ENCODE measurements at places on chromosomes 1 and 21. TPM values are rescaled to one million over a fixed set of nuclear protein-coding genes. Genes with fewer than 3 reads are reported as not detected.

TDRD10 gene
- total RNA-seq = not detected

SPATA45 gene
- total RNA-seq = not detected

GRCh38 chr1:94247138-94248094 is 10.0 kb upstream of the ARHGAP29 start:
- no peaks in the 10 kb centered on the region for H3K36me3 ChIP-seq
- peak overlapping the region; percentile 74 for H3K4me3 ChIP-seq
- peaks cover 65% of the 10 kb centered on the region for H3K27me3 ChIP-seq
- peak; percentile 70 for DNase-seq
- H3K27ac ChIP-seq = no peak overlapping the region

- H3K4me3 ChIP-seq = no peak overlapping the region
- H3K4me1 ChIP-seq = no peaks in the 10 kb centered on the region
- no peaks in the 10 kb centered on the region for H3K36me3 ChIP-seq
- no peak overlapping the region for H3K27ac ChIP-seq
Observed at GRCh38 chr21:38712071-38712470, 93.7 kb upstream of the ETS2 start.

KRTAP19-1 gene
- not detected for total RNA-seq

GRCh38 chr1:113389359-113389952 is 859 bp upstream of the MAGI3 start:
- H3K36me3 ChIP-seq = no peaks in the 10 kb centered on the region
- no peak for DNase-seq
- peaks cover 43% of the 10 kb centered on the region for H3K27me3 ChIP-seq
- peak overlapping the region; percentile 90 for H3K4me3 ChIP-seq
- H3K27ac ChIP-seq = peak overlapping the region; percentile 74
- H3K4me1 ChIP-seq = peaks cover 28% of the 10 kb centered on the region

LMNA gene
- 110 TPM for total RNA-seq

- H3K36me3 ChIP-seq = no peaks in the 10 kb centered on the region
- peak overlapping the region; percentile 77 for H3K4me3 ChIP-seq
- peak; percentile 75 for DNase-seq
- peak overlapping the region; percentile 88 for H3K27ac ChIP-seq
Observed at GRCh38 chr1:211606914-211607753, 28.2 kb upstream of the SLC30A1 start.

DNA sequence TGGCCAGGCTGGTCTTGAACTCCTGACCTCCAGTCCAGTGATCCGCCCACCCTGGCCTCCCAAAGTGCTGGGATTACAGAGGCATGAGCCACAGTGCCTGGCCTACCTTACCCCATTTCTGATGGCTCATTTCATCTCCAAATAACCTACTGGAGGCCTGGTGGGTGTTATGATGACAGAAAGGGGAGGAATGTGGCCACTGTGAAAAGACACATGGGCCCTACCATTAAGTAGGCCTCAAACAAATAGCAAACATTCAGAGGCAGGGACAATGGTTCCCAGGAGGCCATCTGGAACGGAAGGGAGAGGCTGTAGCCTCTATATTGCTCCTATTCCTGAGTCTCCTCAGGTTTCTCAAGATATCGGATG is 932 bp upstream of the FCRLA start:
- no peaks in the 10 kb centered on the region for H3K36me3 ChIP-seq
- H3K4me1 ChIP-seq = no peaks in the 10 kb centered on the region
- no peak overlapping the region for H3K4me3 ChIP-seq
- H3K27ac ChIP-seq = no peak overlapping the region
- peaks cover 26% of the 10 kb centered on the region for H3K27me3 ChIP-seq

GRCh38 chr1:167501515-167502191 is 16.7 kb downstream of the CD247 start:
- H3K27me3 ChIP-seq = no peaks in the 10 kb centered on the region
- DNase-seq = peak; percentile 76
- peaks cover 88% of the 10 kb centered on the region for H3K4me1 ChIP-seq
- peaks cover 63% of the 10 kb centered on the region for H3K36me3 ChIP-seq
- H3K4me3 ChIP-seq = peak overlapping the region; percentile 76

FALEC gene
- total RNA-seq = not detected

GRCh38 chr1:167083066-167083665 is 7.0 kb downstream of the GPA33 start:
- H3K27me3 ChIP-seq = peaks cover 15% of the 10 kb centered on the region
- no peak overlapping the region for H3K27ac ChIP-seq
- H3K4me1 ChIP-seq = no peaks in the 10 kb centered on the region
- no peak overlapping the region for H3K4me3 ChIP-seq

CKS1B gene
- 181 TPM for total RNA-seq

DNA sequence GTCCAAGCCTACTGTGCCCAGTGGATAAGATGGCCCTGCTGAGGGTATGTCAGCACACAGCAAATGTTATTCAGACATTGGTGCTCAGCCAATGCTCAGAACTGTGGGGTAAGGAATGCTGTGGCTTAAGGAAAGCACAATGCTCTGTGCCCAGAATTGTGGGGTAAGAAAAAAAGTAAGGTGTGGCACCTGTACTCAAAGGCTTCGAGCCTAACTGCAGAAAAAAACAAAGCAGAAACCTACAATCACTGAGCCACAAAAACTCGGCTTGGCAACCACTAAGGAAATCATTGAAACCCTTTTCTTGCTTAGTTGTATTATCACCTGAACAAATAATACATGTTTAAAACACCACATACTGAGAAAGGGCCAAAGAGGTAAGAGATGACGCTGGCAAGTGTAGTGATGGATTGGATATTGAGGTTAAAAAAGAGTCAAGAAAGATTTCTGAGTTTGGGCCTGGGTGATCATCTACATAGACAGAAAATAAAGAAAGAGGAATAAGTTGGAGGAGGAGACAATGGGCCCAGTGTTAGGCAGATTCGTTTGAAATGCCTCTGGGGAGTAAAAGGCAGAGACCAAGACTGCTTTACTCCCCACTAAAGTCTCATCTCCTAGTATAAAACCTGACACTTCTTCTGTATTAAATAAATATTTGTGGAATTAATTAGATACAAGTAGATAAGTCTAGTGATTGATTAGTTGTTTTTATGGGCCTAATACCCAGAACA is 25.9 kb upstream of the ATP1A1 start:
- DNase-seq = no peak
- no peak overlapping the region for H3K27ac ChIP-seq
- peaks cover 9% of the 10 kb centered on the region for H3K4me1 ChIP-seq
- no peak overlapping the region for H3K4me3 ChIP-seq

- no peak for DNase-seq
- no peaks in the 10 kb centered on the region for H3K4me1 ChIP-seq
- H3K36me3 ChIP-seq = no peaks in the 10 kb centered on the region
- no peak overlapping the region for H3K4me3 ChIP-seq
- no peak overlapping the region for H3K27ac ChIP-seq
Observed at GRCh38 chr1:244645414-244645813, 7.5 kb upstream of the DESI2 start.

DNA sequence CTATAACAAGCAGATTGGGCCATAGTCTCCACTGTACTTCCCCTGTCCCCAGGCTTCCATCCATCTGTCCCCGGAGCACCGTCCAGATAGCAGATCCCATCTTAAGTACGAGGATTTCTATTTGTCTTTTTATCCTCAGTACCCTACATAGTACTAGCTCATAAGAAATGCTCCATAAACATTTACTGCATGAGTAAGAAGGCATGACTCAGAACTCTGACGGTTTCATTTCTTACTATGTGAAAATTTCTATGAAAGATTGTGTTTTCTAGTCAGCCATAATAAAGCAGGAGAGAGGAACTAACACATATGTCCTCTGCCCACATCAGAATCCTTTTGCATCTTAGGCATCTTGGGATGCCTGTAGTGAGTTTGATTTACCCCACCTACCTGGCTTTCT is 49.5 kb downstream of the CHD1L start:
- no peaks in the 10 kb centered on the region for H3K27me3 ChIP-seq
- H3K27ac ChIP-seq = peak overlapping the region; percentile 54
- no peak overlapping the region for H3K4me3 ChIP-seq

DNA sequence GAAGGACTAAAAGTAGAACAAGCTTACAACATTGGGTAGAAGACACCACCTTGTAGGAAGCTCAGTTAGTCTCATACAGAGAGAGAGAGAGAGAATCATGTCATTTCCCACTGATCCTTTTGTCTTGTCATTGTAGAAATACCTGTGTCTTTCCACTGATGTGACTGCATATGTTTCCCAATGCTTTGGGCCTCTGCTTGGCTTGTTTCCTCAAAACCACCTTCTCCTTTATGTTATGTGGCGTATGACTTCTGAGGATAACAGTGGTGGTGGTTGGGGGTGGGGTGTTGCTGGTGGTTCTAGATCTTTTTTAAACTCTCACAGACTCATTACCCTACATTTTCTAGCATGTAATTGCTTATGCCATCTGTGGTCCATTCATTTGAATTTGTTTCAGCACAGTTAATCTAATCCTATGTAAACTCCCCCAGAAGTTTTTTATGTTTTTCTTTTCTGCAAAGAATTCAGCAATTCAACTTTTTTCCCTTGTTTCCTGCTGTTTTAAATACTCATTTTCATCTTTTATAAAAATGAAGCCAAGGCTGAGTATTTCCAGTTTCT is 9.3 kb downstream of the RGL1 start:
- DNase-seq = no peak
- H3K36me3 ChIP-seq = no peaks in the 10 kb centered on the region
- no peak overlapping the region for H3K27ac ChIP-seq
- no peaks in the 10 kb centered on the region for H3K27me3 ChIP-seq
- no peaks in the 10 kb centered on the region for H3K4me1 ChIP-seq

DNA sequence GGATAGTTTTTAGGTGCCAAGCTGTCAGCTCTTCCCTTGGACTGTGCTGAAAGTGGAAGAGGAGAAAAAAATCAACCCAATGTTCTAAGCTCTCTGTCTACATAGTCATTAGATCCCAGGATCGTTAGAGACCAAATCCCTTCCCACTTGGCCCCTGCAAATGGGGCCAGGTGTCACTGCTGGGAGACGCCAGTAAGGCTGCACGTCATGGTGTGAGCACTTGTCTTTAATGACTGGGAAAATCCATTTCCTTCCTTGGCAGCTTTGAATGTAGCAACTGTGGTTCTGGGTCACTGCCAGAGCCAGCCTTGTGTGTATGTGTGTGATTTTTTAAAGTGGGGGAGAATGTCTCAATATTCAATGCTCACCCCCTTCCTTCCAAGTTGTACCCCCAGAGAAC is 59.9 kb downstream of the MAN1C1 start:
- peaks cover 20% of the 10 kb centered on the region for H3K36me3 ChIP-seq
- H3K4me1 ChIP-seq = peaks cover 59% of the 10 kb centered on the region
- DNase-seq = no peak
- peaks cover 81% of the 10 kb centered on the region for H3K27me3 ChIP-seq

GRCh38 chr1:178094739-178095645 is 1.1 kb downstream of the RASAL2 start:
- DNase-seq = no peak
- H3K4me3 ChIP-seq = no peak overlapping the region
- H3K4me1 ChIP-seq = peaks cover 7% of the 10 kb centered on the region
- H3K27me3 ChIP-seq = peaks cover 35% of the 10 kb centered on the region
- no peak overlapping the region for H3K27ac ChIP-seq

DNA sequence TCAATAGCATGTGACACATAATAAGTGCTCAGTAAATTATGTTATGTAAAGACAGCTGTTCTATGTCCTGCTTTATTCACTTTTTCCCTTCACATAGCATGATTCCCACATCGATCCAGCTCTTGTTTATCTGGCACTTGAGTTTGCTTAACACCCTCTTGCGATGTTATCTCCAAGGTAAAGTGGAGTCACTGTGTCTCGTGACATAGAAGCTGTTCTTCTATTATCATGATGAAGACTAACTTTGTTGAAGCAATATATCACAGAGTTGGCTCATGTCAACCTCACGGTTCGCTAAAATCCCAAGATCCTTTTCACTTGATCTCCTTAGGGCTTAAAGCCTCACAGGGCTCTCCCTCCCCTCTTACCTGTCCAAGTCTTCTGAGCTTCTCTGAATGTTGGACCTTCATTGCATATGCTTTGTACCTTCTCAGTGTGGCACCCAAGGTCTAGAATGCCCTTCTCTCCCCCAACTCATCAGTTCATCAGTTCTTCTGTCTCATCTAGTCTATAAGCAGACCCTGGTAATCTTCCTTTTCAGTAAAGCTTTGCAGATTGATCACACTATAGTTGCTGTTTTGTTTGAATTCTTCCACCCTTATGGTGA is 38.0 kb downstream of the PLXNA2 start:
- peaks cover 8% of the 10 kb centered on the region for H3K27me3 ChIP-seq
- H3K36me3 ChIP-seq = no peaks in the 10 kb centered on the region
- no peak overlapping the region for H3K4me3 ChIP-seq
- H3K4me1 ChIP-seq = no peaks in the 10 kb centered on the region
- no peak for DNase-seq
- H3K27ac ChIP-seq = no peak overlapping the region

GRCh38 chr1:41850029-41850428 is 68.7 kb downstream of the HIVEP3 start:
- peaks cover 44% of the 10 kb centered on the region for H3K4me1 ChIP-seq
- H3K4me3 ChIP-seq = no peak overlapping the region
- H3K27ac ChIP-seq = no peak overlapping the region
- peaks cover 21% of the 10 kb centered on the region for H3K36me3 ChIP-seq
- H3K27me3 ChIP-seq = no peaks in the 10 kb centered on the region
- DNase-seq = peak; percentile 74

DNA sequence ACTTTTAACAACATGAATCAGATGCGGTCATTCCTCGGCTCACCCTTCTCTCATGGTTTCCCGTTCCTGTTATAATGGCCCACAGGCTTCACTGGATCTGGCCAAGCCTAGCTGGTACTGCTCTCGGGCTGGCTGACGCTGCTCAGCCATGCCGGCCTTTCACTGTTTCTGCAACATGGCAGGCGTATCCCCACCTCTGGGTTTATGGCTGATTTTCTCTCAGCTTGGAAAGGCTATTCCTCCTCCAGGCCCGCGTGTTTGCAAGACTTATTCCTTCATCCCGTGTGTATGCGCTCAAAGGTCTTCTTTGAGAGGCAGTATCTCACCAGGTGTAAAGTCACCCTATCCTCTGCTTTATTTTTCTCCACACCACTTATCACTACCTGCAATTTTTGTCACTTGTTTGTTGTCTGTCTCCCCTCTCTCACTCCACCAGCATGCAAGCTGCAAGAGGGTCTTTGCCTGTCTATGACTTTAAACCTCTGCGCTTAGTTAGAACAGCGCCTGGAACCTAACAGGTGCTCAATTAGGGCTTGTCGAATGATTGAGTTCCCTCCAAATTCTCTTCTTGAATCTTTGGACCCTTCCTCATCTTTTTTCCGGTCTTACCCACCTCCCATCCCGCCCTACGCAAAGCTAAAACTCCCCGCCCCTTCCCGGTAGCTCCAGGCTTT is 491 bp upstream of the RAP1A start:
- H3K27ac ChIP-seq = peak overlapping the region; percentile 93
- peaks cover 69% of the 10 kb centered on the region for H3K4me1 ChIP-seq
- peaks cover 46% of the 10 kb centered on the region for H3K36me3 ChIP-seq

GRCh38 chr1:24416666-24417391 is 1.2 kb downstream of the NIPAL3 start:
- no peaks in the 10 kb centered on the region for H3K27me3 ChIP-seq
- peak overlapping the region; percentile 90 for H3K27ac ChIP-seq
- peak; percentile 90 for DNase-seq
- peak overlapping the region; percentile 88 for H3K4me3 ChIP-seq
- peaks cover 54% of the 10 kb centered on the region for H3K4me1 ChIP-seq

DNA sequence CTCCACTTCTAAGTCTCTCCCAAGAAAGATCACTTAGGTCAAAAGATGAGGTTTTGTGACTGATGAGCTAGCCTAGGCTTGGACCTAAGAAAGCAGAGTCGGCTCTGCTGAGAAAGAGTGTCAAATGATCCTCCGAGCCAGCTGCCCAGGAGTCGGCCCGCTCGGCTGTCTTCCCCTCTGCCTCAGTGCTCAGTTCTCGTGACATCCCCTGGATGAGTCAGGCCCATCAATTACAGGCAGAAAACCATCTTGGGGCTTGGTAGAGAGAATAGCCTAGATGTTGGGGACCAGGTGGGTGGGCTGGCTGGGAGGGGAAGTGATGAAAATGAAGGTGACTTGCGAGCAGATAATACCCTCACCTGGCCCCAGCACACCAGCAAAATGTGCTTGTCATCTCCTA is 60.5 kb downstream of the SLC66A1 start:
- DNase-seq = no peak
- H3K36me3 ChIP-seq = peaks cover 22% of the 10 kb centered on the region
- peaks cover 4% of the 10 kb centered on the region for H3K4me1 ChIP-seq
- H3K4me3 ChIP-seq = no peak overlapping the region
- no peak overlapping the region for H3K27ac ChIP-seq
- H3K27me3 ChIP-seq = no peaks in the 10 kb centered on the region

Measured in activated CD4-positive, alpha-beta T cell treated with anti-CD3 and anti-CD28 coated beads, Interleukin-2, amount 10 ng/mL, durations not matched to agents 24 days and 14 days (primary cell).